SJSA1 (cell line): ENCODE measurements at places on chromosomes 7 and 10. TPM values are rescaled to one million over a fixed set of nuclear protein-coding genes. Genes with fewer than 3 reads are reported as not detected.
A peak's percentile ranks its signal among the peaks of the same experiment; 100 is the strongest.

DNA sequence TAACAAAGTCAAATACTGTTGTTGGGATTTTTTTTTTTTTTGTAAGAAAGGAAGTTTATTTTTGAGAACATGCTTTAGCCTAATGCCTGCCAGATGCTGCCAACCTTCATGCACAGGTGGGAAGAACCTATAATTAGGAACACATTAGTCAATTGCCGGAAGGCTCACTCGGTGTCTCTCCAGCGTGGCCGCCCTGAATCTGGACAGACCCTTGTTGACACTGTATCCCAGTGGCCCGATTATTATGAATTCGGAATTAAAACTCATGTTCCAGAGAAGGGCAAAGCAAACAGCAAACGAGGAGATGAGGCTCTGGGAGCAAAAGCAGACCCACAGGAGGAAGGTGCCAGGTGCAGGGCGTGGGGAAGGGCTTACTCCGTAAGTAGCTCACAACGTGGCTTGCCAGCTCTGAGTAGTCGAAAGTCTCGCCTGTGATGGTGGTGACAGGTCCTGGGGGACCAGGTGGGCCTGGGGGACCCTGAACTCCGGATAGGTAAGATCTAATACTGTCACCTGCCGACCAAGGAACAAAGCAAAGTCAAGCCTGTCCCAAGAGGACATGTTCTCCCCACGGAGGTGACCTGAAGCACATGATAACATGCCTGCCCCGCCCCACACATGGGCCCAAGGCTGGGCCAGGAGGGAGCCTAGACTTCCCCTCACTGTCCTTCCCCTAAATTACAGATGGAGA lies 48.3 kb downstream of the COL17A1 start:
- DNase-seq, result no peak

DNA sequence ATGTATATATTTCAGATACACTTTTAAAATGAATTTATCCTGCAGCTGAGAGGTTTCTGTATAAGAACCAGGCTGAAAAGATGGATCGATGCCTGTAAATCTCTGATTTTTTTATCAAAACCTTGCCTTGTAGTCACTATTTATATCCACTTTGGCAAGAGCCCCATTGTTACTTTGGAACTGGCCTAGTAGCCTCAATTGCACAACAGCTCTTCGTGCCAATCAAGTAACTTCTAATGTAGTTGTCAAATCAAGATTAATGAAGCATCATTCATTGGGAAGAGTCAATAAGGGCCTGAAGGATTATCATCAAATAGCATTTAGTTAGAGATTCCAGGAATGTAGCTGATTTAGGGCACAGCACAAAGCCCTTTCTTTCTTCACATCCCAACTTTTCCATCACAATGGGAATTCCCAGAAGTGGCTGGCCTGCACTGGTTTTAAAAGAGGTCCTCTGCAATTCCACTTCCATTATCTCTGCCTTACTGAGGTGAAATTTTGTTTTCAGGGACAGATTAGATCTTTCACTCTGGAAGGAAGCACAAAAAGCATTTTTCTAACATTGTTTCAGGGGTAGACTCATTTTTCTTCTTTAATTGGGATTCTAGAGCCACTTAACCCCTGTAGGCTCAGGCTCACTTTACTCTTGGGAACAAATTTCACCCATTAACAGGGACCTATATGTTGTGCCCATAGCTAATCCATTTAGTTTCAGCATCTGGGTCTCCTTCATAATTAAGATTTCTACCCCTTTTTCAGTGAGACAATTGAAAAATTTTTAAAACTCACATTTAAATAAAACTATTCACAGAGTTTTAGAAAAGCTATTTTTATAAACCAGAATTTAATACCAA lies 97.8 kb downstream of the CALCR start:
- DNase-seq, result no peak

DNA sequence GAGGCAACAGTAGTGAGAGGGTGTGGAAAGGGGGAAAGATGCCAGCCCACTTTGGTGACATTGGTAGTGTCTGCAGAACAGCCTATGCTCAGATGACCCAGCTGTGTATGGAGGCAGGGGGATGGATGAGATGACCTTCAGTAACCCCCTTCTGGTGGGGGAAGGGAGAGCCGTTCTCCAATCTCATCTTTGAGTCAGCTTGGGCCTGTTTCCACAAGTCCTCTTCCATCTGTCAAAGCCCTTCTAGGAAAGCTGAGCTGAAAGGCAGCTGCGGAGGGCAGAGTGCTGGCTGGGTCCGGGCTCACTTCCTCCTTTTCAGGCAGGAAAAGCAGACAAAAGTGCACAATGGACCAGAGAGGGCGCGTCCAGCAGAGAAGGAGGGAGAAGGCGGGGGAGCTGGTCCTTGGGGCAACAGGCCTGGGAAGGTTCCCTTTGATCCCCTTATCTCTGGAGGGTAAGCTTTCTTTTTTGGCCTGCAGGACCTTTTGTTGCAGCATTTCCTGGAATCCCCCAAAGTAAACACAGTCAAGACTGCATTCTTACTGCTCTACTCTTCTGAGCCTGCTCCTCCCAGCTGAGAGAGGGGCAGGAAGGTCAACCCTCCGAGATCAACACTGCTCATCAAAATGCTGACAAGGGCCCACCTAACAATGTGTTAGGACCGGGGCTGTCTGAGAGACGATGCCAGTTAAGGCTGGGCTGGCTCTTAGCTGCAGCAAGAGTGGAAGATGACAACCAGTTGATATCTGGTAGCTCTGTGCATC lies 1.2 kb upstream of the LRMDA start:
- DNase-seq, result no peak

Gene CCDC3
- total RNA-seq, result 12.4 and 21.3 TPM in 2 replicates

DNA sequence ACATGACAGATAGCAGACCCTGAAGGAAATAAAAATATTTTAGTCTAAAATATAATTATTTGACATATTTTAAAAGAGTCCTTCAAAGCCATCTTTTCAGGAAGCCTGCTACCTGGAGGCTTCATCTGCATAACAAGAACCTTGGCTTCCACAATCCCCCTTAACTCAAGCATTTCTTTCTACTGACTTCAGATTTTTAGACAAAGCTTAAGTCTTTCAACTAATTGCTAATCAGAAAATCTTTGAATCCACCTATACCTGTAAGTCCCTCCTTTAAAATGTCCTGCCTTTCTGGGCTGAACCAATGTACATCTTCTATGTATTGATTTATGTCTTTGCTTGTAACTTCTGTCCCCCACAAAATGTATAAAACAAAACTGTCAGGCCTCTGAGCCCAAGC lies 23.5 kb upstream of the PRF1 start:
- DNase-seq, result no peak

DNA sequence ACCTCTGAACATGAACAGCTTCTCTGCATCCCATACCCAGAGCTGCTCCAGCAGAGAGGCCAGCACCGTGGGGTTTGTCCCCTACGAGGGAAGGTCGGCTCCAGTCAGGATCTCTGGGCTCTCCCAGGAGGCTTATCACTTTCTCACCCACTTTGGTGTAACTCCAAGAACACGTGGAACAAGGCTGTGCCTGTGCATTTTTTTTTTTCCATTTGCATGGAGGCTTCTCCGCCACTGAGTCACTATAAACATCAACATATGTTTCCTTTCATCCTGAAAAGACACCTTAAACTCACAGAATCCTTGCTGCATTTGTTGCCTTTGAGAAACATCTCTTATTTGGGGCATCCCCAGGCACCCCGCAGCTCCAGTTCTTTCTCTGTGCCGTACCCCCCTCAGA lies 29.4 kb upstream of the ECHDC3 start:
- no peak for DNase-seq

GRCh38 chr10:114869520-114869892 lies 47.9 kb downstream of the FHIP2A start:
- peak; percentile 41 for DNase-seq

DNA sequence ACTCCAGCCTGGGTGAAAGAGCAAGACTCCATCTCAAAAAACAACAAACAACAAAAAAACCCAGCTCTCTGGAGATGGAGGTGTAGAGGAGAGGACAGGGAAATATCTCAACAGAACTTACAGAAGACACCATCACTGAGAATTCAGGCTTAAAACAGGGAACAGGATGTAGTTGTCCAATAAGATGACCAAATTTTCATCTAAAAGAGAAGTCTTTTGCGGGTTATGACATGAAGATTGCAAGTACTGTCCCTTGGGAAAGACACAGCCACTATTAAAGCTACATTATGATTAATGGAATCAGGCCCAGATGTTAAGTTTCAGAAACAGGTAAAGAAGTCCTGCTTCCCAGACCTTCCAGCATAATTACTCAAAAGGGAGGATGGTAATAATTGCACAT lies 235.2 kb upstream of the NRP1 start:
- no peak for DNase-seq

Gene GNAT3
- total RNA-seq, result not detected in 2 replicates

DNA sequence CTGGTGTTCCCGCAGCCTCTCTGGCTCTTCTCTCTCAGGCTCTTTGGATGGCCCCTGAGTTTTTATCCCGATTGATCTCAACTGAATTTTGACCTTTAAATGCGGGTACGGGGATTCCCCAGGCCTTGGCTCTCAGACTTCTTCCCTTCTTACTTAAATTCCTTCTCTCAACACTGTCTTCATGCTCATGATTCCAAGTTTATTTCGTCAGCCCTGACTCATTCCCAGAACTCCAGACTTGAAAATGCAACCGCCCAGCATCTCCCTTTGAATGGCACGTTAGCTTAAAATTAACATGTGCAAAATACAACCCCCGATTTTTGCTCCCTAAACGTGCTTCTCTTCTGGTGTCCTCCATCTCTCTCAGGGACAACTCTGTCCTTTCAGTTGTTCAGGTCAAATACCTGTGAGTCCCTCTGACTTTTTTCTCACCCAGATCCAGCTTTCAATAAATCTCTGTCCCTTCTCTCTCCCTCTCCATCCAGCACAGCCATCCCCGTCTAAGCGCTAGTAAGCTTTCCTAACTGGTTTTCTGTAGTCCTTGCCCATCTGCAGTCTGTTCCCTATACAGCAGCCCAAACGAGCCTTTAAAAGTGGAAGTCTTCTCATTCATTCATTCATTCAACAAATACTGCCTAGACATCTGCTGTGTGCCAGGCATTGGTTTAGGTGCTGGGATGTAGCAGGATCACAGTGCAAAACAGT lies 7.1 kb downstream of the HECW1 start:
- DNase-seq, result peak; percentile 54

DNA sequence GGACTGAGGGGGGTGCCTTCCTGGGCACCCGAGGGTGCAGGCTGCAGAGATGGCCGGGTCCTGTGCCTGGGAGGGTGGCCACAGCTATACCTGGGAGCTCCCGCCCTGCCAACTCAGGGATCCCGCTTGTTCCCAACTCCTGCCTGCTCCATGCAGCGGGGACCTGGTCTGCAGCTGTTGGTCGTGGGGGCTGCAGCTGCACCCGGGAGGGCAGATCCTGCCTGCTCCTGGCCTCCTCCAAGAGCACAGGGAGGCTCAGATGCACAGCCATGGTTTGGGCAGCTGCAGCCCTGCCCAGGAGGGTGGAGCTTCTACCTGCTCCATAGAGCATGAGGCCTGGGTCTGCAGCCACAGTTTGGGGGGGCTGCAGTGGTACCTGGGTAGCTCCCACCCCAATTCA lies 13.3 kb upstream of the TCTN3 start:
- DNase-seq, result no peak

- DNase-seq, result no peak
These were observed 48.6 kb downstream of the CUL1 start for GRCh38 chr7:148747274-148747673.

GRCh38 chr7:129188372-129188891 lies at the start of gene SMO:
Gene SMO, plus strand, starts transcription at chr7:129188633. Its CDS starts 519 bp downstream, at chr7:129189152.
- peak; percentile 31 for DNase-seq

- peak; percentile 12 for DNase-seq
These were observed 266.9 kb downstream of the ABCA13 start for GRCh38 chr7:48438206-48438605.

DNA sequence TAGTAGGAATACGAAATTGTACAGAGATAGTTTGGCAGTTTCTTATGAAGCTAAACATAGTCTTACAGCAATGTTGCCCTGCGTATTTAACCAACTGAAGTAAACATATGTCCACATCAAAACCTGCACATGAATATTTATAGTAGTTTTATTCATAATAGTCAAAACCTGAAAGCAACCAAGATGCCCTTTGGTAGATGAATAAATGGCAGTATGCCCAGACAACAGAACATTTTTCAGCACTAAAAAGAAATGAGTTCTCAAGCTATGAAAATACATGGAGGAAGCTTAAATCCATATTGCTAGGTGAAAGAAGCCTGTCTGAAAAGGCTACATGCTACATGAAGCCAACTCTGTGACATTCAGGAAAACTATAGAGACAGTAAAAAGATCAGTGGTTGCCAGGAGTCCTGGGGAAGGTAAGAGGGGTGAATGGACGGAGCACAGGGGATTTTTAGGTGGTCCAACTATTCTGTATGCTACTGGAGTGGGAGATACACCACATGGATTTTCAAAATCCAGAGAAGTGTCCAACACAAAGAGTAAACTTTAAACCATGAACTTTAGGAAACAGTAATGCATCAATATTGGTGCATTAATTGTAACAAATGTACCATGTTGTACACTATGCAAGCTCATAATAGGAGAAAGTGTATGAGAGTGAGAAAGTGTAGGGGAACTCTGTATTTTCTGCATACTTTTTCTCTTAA lies 17.6 kb downstream of the GPRIN2 start:
- no peak for DNase-seq
